ENCODE measurements at places on chromosomes 5 and 9.

GRCh38 chr5:10467281-10468198 is 25.9 kb downstream of the ROPN1L start:
- DNase-seq: no peak

DNA sequence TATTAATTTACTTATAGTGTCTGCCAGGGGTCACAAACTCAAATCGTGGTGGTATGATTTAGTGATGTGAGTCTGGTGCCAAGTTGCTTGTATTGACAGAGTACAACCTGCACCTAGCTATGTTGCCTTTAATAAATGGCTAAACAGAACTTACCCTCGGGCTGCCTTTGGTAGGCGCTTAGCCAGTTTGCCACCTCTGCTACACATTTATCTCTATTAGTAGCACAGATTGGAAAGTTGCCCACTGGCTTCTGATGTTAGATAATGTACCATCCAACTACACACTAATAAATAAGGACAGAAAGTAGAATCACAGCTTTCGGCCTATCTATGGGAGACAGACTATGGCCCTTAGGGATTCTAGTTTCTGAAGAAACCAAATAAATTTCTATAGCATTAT is 368.4 kb downstream of the MAN2A1 start:
- DNase-seq: no peak

DNA sequence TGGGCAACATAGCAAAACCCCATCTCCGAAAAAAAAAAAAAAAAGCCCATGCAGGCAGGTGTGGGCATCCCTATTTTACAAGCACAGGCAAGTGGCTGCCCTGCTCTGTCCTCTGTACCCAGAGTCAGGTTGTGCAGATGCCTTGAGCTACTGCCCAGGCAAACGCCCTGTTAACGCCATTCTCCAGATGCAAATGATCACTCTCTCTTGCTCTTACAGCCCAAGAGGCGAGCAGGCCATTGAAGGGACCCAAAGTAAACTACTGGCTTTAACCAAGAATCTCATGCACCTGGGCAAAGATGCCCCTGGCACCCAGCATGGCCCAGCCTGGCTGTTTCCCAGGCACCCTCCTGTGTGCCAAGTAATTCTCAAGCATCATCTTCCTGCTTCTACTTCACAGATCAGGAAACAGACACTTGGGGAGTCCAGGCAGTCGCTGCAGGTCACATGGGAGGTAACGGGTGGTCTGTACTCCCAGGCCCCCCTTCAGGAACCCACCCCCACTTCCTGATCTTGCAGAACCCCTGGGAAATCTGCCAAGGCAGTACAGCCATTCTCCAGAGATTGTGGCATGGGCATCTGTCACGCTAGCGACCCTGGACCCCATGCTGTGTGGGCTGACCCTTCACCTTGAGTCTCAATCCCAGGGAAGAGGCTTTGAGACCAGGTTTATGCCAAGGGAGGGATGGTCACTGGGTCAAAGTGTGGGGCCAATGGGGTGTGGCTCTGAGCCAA is 14.2 kb downstream of the EEIG1 start:
- DNase-seq: no peak

- no peak for DNase-seq
Measured at GRCh38 chr5:127875235-127876021, 172.2 kb downstream of the CCDC192 start.

DNA sequence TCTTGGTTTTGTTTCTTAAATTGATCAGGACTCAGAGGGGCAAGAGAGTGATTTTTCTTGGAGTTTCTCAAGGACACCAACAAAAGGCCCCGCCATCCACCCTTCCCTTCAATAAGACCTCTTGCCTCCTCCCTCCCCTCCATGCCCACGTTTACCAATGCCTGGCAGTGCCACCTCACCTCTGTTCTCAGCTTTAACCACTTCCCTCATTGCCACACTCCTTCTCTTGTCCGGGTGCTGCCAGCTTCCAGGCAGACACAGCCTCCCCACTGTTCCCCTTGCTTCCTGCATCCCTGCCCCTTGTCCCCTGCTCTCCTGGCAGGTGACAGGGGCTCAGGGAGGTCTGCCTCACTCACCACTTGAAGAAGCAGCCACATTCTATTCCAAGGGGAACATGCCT is 90.8 kb downstream of the LHX2 start:
- no peak for DNase-seq

GRCh38 chr5:163552536-163552935 is 47.1 kb downstream of the MAT2B start:
- DNase-seq: no peak

DNA sequence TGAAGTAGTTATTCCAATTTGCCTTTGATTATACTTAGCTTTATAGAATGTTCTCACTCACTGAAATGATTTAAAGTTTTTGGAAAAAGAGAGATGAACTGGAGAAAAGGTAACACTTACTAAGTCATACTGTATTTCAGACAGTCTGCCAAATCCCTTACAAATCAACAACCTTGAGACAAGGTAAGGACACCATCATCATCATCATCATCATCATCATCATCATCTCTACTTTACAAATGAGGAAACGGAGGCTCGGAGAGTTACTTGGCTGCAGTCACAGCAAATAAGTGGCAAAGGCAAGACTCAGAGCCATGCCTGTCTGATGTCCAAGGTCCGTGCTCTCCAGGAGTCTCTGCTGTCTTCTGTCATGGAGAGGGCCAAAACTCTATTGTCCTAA is 9.4 kb downstream of the GDA start:
- no peak for DNase-seq

GRCh38 chr5:73030995-73031394 is 75.2 kb downstream of the FCHO2 start:
- peak; percentile 52 for DNase-seq

DNA sequence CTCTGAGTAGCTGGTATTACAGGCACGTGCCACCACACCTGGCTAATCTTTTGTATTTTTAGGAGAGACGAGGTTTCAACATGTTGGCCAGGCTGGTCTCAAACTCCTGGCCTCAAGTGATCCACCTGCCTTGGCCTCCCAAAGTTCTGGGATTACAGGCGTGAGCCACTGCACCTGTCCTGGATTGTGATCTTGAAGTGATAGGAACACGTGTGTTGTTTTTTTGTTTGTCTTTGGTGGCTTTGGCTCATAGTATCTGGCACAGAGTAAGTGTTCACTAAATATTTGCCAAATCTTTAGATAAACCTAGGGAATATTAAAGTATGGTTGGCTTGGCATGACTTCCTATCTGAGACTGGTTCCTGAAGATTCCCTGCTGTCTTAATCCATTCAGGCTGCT is 172.7 kb downstream of the ARHGAP26 start:
- DNase-seq: no peak

GRCh38 chr5:139693676-139694364 is 45.7 kb downstream of the CXXC5 start:
- no peak for DNase-seq

- DNase-seq: no peak
Measured at GRCh38 chr5:173622183-173623047, 6.0 kb upstream of the BOD1 start.

GRCh38 chr9:75106857-75107256 is 18.5 kb downstream of the OSTF1 start:
- no peak for DNase-seq

- peak; percentile 62 for DNase-seq
Measured at GRCh38 chr5:123209502-123210027, 120.5 kb downstream of the PRDM6 start.

DNA sequence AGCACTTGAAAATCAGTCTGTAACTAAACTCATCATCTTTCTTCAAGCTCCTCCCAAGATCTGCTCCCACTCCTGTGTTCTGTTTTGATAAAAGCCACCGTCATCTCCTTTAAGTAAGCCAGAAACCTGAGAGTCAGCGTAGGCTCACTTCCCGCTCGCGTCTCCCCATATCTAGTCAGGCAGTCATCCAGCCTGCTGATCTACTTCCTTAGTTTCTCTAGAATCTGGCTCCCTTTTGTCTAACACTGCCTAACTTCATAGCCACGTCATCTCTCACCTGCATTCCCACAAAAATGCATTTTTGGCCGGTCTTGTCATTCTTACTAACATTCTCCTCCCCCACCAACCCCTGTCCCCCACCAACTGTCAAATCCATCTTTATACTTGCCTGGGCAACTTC is 3.0 kb upstream of the TJP2 start:
- no peak for DNase-seq

DNA sequence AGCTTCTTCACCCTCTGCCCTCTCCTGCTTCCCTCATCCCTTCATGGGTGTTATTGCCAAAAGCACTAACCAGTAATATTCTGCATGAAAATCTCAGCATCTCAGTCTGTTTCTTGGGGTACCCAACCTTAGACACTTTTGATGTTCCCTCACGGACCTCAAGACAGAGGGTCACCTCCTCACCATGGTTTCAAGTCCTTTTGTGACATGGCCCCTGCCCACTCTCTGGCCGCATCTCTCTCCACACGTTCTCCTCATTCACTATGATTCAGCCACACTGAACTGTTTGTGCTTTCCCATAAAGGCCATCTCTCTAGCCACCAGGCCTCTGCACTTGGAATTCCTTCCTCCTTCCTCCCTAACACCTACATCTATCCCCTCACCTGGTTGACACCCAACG is 111.5 kb upstream of the SPOCK1 start:
- DNase-seq: no peak

DNA sequence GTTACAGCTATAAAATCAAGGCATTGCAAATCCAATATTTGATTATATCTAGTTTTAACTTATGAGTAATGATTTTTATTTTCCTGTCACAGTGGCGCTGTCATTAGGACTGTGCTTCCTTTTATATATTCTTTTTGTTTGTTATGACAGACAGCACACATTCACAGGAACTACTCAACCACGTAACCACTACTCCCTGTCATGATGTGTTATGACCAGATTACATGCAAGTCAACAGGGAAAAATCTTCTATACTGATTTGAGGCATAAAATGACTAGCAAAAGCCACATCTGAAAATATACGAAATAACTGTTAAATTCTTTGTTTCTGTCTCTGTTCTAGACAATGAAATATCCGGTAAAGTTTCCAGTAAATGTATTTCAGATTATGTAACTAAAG is 25.4 kb downstream of the SREK1 start:
- no peak for DNase-seq

GRCh38 chr5:1836891-1837880 is 36.0 kb downstream of the NDUFS6 start:
- no peak for DNase-seq

- DNase-seq: no peak
Measured at GRCh38 chr5:99033014-99033900, 104.5 kb upstream of the CHD1 start.

- DNase-seq: no peak
Measured at GRCh38 chr9:3455717-3456116, 70.1 kb downstream of the RFX3 start.

GRCh38 chr5:2141254-2142000 is 258.7 kb upstream of the IRX4 start:
- no peak for DNase-seq

DNA sequence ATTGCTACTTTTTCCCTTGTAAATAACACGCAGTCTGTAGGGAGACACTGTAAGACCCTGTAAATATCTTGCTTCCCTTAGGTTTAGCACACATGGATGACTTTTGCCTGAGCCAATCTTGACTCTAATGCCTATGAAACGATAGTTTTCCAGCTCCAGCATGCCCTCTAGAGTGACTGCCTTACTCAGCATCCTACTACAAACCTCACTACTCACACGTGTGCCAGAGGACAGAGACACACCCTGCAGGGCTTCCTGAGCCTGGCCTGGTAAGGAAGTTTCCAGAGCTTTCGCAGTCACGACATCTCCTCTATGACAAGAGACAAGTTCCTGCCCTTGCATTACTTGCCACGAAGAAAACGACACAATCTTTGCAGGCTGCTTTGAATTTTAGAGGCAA is 138.1 kb downstream of the ATPSCKMT start:
- peak; percentile 44 for DNase-seq

DNA sequence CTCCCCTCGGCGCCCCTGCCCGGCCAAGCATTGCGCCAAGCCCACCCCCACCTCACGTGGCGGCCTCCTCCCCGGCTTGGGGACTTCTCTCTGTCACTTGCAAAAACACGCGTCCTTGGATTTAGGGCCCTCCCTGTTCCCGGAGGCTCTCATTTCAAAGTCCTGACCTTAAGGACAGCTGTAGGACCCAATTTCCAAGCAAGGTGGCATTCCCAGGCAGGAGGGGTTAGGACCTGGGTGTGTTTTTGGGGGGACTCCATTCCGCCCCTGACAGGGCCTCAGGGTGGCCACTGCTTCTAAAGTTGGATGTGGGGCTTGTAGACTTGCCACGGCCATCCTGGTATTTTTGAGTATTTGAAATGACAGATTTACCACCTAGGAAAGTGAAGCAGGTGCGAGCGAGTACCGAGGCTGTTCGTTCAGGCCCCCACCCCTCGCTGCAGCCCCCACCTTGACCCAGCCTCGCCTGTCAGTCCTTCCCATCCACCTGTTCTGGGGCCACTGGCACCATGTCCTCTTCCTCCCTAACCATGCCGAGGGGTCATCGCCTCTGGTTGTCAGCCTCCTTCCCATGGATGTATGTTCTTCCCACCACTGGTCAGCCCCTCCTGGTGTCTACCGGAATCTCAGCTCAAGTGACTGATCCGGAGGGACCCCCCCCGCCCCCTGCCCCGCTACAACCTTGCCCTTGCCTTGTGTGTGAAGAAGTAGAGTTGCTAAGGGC is 52.4 kb downstream of the MRPL36 start:
- DNase-seq: no peak

GRCh38 chr5:138352722-138353559 is 456 bp downstream of the KDM3B start:
- DNase-seq: no peak

DNA sequence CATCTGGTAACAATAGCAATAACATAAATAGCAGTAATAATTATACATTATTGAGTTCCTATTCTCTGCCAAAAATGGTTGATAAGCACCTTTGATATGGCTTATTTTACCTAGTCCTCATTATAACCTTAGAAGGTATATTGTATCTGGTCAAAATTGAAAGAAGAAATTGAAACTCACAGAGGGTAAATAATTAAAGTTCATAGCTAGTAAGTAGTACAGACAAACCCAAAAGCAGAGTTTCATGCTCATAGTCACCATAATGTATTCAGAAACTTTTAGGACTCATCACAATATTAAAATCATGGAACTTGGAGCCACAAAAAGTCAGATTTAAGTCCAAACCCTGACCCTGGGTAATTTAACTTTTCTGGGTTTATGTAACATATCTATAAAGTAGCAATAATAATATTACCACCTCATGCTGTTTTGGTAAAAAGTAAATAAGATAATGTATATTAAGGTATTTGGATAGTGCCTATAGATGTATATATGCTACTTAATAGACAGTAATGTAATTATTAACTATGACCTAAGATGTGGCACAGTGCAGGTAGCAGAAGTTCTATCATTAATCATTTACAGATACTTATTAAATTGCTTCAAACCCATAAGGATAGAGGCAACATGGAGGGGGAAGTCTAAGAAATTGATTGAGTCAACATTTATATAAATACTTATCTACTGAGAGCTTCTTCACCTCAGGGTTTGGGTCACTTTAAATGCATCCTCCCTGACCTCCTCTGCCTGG is 32.4 kb downstream of the STK32A start:
- DNase-seq: no peak

DNA sequence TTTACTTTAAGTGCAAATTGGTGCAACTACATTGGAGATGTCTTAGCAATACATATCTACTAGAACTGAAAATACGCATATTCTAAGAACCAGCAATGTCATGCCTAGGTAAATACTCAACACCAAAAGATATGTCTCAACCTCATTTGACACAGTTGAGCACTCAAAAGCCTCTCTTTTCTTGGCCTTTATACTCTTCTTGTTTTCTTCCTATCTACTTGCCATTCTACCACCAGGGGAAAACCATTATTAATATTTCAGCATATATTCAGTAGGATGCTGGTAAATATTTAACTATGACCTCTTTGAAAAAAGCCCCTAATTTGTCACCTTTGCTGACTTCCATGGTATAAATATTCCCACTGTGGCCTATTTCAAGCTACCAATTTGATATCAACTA is 443.8 kb downstream of the LRRC70 start:
- DNase-seq: no peak

GRCh38 chr5:58262226-58262625 is 197.7 kb downstream of the PLK2 start:
- DNase-seq: no peak
